ENCODE measurements at places on chromosomes 13 and 19. TPM values are rescaled to one million over a fixed set of nuclear protein-coding genes. Genes with fewer than 3 reads are reported as not detected.

Gene SPTBN4
- polyA plus RNA-seq = 3.2 TPM

Gene MAB21L1
- polyA plus RNA-seq = 0.88 TPM

Gene NPHS1
- polyA plus RNA-seq = not detected

Gene CCDC124
- polyA plus RNA-seq = 16.0 TPM

Gene WDR88
- not detected for polyA plus RNA-seq

Gene FFAR2
- not detected for polyA plus RNA-seq

Gene FPR3
- polyA plus RNA-seq = not detected

Gene TSSK6
- not detected for polyA plus RNA-seq

Measured in Purkinje cell (primary cell).